ENCODE measurements at places on chromosomes 3 and 15.

DNA sequence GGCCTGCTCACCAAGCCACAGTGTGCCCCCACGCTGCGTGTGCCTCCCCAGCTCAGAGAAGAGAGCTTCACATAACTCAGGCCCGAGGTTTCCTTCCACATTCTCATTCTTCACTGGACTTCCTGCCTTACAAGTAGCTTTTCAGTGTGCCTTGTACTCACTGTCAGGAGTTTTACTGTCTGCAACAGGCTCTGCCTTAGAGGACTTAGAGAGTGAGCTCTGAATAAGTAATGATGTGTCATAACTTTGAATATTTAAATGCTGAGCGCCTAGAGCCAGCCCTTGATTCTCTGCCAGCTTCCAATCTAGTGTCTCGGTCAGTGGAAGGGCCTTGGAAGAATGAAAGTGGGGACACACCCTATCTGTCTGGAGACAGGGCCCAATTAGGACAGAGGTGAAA is 41.8 kb downstream of the ITGB5 start:
- DNase-seq = no peak

GRCh38 chr3:141400073-141400971 is 32.0 kb downstream of the ZBTB38 start:
- DNase-seq = no peak

- no peak for DNase-seq
These were observed 53.9 kb upstream of the ITGA11 start for GRCh38 chr15:68485721-68486360.

DNA sequence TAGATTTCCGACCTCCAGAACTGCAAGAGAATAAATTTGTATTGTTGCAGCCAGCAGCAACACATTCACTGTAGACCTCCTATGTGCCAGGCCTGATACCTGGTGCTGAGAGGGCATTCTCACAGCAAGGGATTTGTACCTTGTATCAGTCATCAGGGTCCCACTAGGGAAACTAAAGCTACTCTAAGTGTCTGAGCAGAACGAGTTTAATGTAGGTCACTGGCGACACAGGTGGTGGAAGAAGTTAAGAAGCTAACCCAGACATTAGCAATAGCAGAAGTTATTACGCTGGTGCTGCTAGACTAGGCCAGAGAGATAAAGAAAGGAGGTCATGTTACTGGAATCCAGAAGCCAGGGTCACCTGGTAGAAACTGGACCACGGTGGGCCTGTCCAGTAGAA is 60.5 kb upstream of the BCL6 start:
- DNase-seq = no peak

- no peak for DNase-seq
These were observed 20.2 kb downstream of the CCR1 start for GRCh38 chr3:46187876-46188275.

DNA sequence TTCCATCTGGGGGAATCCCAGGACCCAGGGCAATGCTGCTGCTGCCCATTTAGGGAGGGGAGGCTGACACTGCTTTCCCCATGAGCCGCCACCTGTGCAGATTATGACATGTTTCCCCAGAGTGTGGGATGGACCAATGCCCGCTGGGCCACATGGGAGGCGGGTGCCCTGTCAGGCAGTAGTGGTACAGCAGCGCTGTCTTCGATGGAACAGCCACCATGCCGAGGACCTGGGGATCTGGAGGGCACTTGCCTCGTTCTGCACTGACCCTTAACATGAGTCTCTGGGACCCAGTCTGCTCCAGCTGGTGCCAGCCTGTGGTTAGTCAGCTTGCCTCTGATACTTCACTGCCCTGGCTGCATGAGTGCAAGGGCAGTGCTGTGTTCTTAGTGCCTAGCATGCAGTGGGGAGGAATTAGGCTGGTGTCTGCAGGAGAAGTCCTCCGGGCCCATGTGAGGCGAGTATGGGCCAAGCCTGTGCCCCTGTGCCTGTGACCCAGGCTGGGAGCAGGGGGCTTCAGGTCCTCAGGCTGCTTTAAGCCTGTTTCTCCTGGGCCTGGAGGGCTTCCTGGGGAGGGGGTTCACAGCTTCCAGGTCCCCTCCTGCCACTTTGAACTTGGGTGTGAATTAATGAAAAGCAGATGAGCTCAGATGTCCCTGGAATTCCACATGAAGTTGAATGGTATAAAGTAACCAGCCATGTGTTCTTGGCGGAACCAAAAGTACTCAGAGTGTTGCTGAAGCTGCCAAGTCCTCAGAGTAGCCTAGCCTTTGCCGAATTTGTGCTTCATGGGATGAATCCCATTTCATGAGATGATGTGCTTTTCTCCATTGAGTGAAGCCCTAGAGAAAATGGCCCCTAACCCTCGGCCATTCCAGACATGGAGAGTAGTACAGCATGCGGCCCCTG is 22.9 kb downstream of the KLF13 start:
- no peak for DNase-seq

DNA sequence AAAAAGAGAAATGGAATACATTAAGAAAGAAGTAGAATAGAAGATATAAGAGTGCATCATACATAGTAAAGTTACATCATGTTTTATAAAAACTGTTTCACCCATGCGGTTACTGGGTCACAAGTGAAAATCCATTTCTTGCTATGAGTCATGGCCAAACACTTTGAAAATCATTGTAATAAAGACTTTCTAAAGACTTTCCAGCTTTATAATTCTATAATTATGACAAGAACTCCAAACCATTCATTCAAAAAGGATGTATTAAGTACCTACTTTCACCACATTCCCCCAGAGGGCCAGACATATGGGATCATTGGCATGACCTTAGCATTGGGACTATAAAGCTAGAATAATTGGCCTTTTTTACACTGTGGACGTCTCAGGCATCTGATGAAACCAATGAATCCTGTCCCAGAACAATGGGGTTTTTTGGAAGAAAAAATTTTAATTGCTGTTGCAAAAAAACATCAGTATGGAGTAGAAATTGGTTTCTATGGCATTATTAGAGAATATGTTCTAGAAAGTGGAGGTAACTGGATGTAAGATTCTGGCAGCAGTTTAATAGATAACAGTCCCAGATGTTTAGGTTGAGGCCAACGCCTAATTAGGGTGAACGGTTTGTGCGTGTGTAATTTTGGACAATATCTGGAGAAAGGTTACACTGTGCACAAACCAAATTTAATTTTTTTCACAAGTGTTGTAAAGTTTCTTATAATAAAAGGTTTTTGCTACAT is 3.3 kb upstream of the SKIC8 start:
- DNase-seq = no peak

- DNase-seq = no peak
These were observed 68.1 kb downstream of the EPHB3 start for GRCh38 chr3:184629555-184630160.

- DNase-seq = no peak
These were observed 11.1 kb downstream of the UACA start for GRCh38 chr15:70752193-70752635.

GRCh38 chr15:71089801-71090200 is 25.5 kb upstream of the THSD4 start:
- DNase-seq = no peak

- DNase-seq = no peak
These were observed 51.8 kb downstream of the CTDSPL start for GRCh38 chr3:37913522-37913921.

DNA sequence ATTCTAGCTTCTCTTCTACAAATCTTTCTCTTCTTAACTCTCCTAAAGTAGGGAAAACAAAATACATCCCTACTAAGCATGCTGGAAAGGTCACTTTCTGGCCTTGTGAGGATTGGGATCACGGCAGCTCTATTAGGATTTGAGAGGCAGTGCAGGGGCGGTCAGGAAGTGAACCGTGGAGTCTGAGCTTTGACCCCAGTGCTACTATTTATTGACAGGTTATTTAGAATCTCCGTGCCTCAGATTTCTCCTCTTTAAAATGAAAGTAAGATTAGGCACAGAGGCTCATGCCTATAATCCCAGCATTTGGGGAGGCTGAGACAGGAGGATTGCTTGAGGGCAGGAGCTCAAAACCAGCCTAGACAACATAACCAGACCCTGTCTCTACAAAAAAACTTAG is 42.0 kb upstream of the CHRM5 start:
- DNase-seq = no peak

- peak; percentile 30 for DNase-seq
These were observed 108.3 kb upstream of the CTDSPL start for GRCh38 chr3:37753428-37753827.

- DNase-seq = peak; percentile 80
These were observed 555.5 kb upstream of the CFAP20DC start for GRCh38 chr3:59605318-59605717.

DNA sequence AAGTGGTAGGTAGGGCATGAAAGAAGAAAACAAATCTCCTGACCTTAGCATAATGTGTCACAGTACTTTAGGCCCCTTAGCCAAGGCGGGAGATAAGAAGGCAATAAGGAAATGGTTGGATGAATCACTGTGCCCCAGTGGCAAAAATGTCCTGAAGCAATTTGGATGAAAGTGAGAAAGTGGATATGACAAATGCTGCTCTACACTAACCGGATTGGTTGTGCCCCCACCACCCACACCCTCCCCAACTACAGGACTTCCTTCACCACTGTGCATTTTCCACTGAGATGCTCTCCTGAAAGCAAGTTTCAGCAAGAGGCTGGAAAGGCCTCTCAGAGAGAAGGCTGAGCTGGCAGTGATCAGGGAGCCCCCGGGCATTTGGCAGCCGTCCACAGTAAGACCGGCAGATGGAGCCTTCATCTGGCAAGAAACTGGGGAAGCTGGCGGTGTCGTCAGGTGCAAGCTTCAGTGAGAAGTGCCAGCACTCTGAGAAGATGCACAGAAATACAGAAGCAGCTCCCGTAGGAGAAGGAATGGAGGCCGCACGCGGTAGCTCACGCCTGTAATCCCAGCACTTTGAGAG is 63.8 kb downstream of the ATP1B3 start:
- DNase-seq = peak; percentile 93

Measured in NCI-H1105 (cell line).